ENCODE measurements at places on chromosomes 1 and 21.

- no peak for DNase-seq
Observed at GRCh38 chr1:10338611-10339010, 60.3 kb upstream of the PGD start.

DNA sequence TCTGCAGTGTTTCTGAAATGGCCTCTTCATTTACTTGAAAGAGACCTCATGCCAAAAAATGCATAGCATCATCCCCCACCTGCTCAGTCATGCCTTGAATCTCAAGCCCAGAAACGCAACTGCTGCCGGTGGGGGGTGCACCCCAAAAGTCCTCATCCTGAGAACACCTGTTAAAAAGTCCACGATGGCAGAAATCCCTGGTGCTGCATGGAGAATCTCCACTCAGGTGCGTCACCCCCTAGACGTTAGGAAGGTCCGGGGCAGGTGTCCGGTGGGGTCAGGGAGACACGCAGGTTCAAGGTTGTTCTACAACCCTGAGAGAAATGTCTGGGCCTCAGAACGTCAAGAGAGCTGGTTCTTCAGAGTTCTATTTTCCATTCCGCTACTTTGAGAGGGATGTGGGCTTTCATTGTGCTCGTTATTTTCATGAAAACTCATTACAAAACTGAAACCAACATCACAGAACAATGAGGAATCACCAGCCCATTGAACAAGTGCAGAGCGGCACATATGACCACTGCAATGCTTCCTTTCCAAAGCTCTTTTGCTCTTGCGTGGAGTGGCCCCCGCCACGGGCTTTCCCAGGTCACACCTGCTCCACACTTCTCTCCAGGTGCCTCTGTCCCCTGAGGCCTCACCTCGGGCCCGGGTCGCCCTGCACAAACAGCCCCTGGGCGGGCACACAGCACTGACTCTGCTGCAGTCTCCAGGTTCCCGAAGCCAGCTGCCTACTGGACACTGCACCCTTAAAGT is 201.9 kb downstream of the TOMM20 start:
- no peak for DNase-seq

DNA sequence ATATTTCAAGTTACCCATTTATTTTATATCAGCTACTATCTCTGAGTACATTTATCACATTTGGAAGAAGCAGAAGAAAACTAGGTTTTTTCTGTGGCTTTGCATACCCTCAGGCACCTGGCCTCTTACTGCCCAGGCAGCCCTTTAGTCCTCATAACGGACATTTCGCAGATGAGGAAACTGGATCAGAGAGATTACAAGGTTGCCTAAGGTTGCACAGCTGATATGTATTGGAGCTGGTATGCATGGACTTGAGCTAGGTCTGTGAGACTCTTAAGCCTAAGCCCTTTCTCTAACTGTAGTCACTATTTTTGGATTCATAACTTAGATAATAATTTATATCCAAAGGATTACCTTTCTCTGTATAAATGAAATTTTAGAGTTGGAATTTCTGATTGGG is 4.0 kb downstream of the CNIH3 start:
- DNase-seq: no peak

GRCh38 chr1:1461721-1462317 is 9.7 kb upstream of the ATAD3B start:
- DNase-seq: no peak

- no peak for DNase-seq
Observed at GRCh38 chr1:13642306-13643004, 57.5 kb upstream of the PRDM2 start.

GRCh38 chr1:209157546-209158249 is 425.8 kb upstream of the CAMK1G start:
- DNase-seq: no peak

DNA sequence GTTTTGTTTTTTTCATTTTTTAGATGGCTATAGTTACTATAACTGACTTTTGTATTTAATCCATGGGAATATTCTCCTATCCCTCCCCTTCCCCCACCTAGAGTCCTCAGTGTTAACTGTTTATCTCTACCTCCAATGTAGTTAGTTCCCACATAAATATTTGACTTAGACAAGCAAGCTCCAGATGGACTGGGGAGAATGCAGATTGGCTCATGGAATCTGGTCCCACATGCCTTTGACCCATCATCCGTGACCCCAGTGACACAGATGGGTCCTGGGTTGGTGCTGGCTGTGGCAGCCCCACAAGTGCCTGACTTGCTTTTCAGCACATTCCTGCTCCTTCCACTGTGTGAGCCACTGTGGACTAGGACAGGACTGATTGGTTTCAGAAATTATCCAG is 41.8 kb downstream of the ATP2B4 start:
- DNase-seq: no peak

- DNase-seq: no peak
Observed at GRCh38 chr1:32151319-32151787, 28.1 kb upstream of the TXLNA start.

DNA sequence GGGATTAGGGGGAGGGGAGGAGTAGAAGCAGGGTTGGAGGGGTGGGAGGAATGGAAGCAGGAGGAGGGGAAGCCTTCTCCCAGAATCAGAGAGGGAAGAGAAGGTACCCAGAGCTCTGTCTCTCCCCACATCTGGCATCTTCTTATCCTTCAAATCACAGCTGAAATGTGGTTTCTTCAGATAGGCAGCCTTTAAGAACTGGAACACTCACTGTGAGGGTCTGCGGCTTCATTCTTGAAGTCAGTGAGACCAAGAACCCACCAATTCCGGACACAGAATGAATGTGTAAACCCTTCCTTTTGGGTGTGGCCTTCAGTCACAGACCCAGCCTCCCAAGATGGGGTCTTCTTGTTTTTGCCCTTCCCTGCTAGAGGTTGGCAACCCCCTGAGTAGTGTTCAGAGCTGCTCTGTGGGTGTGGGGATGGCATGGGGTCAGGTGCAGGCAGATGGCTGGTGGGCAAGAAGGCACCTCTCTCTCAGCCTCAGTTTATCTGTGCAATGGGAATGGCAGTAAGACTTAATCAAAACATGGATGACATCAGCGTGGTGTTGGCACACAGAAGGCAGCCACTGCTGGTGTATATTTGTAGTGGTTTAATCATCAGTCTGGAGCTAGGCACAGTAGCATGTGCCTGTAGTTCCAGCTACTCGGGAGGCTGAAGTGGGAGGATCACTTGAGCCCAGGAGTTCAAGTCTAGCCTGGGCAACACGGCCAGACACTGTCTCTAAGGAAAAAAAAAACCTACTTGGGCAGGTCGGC is 7.2 kb downstream of the FAAH start:
- DNase-seq: no peak

GRCh38 chr1:207002724-207003146 is 29.8 kb downstream of the C1orf116 start:
- DNase-seq: no peak

GRCh38 chr1:147292631-147293251 is 50.3 kb downstream of the CHD1L start:
- DNase-seq: no peak

DNA sequence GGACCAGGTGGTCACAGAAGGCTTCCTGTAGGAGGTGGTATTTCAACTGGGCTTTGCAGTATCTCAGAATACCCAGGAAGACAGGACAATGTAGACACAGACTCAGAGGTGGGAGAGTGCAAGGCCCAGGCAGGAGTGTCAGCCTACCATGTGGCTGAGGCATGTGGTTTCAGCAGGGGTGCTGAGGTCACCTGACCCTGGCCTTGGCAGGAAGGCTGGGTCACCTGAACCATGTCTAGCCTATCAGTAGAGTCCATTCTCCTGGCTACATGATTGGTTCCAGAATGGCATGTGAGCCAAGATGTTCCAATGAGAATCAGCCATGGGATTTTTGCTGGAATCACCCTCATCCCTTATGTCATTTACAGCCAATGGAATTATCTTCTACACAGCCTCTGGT is 169.4 kb downstream of the ACTL8 start:
- DNase-seq: no peak

DNA sequence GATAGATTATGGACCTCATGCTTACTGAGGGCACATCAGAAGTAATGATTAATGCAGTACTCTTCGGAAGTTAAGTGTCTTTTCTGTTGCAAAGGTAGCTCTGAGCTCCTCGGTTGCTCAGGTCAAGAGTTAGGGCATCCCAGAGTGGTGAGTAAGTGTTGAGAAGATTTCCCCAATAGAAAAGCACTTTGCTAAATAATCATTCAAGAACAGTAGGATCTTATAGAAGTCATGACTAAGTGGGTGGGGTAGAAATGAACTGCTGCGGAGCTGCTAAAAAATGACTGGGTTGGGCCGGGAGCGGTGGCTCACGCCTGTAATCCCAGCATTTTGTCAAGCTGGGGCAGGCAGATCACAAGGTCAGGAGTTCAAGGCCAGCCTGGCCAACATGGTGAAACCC is 648.6 kb upstream of the CAMK1G start:
- DNase-seq: no peak

DNA sequence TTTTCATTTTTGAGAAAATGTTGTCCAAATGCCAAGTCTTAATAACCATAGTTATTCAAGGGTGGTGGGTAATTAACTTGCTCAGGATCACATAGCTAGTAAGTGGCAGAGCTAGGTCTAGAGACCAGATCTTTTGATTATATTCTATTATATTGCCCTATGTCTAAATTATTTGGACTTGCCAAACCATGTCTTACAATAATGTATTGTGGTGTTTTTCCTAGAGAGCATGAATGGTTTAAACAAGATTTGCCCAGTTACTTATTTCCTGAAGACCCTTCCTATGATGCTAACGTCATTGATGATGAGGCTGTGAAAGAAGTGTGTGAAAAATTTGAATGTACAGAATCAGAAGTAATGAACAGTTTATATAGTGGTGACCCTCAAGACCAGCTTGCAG is 58.6 kb downstream of the PRKAA2 start:
- DNase-seq: no peak

- no peak for DNase-seq
Observed at GRCh38 chr21:28538987-28539622, 453.6 kb downstream of the LTN1 start.

DNA sequence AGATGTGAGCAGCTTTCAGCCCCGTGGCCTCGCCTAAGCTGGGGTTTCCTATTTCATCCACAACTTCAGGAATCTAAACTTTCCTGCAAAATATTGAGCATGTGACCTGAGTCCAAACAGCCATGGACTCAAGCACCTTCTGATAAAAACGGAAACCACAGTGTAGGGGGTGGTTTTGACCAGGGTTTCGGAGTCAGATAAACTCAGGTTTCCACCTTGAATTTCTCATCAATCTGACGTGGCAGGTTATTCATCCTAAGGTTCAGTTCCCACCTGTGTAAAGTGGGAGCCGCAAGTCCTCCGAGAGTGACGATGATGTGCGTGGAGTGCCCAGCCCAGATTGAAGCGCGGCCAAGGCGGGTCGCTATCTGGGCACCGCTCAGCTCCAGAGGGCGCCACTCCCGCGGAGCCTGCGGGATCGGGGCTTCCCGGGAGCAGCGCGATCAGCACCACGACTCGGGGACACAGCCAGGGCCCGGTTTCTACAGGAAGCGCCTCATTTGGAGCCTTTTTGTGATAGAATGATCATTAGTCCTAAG is 871 bp upstream of the ETS2 start:
- peak; percentile 38 for DNase-seq

GRCh38 chr1:219564109-219564508 is 48.8 kb downstream of the ZC3H11B start:
- DNase-seq: no peak

GRCh38 chr21:39046236-39046916 is 136.9 kb downstream of the PSMG1 start:
- DNase-seq: no peak

DNA sequence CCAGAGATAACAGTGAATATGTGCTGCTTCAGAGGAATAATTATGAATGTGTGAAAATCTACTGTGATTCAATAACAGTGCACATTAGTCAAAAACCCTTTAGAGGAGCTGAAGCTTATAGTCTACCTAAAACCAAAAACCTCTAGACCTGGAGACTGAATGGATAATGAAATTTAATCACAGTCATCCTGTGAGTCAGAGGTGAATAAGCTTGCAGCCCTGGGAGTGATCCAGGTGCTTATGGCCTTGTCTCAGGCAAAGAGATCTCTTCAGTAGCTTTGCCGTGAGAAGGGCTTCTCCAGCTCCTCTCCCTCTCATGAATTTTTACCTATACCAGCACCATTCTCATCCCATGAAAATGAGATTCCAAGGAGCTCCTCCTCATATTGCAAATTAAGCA is 81.3 kb upstream of the RGS4 start:
- DNase-seq: no peak

GRCh38 chr1:84574936-84575335 is 696 bp upstream of the CTBS start:
- DNase-seq: no peak

- DNase-seq: no peak
Observed at GRCh38 chr1:107802654-107803053, 162.3 kb downstream of the VAV3 start.

GRCh38 chr1:108722292-108722691 is 9.6 kb downstream of the FNDC7 start:
- DNase-seq: no peak

DNA sequence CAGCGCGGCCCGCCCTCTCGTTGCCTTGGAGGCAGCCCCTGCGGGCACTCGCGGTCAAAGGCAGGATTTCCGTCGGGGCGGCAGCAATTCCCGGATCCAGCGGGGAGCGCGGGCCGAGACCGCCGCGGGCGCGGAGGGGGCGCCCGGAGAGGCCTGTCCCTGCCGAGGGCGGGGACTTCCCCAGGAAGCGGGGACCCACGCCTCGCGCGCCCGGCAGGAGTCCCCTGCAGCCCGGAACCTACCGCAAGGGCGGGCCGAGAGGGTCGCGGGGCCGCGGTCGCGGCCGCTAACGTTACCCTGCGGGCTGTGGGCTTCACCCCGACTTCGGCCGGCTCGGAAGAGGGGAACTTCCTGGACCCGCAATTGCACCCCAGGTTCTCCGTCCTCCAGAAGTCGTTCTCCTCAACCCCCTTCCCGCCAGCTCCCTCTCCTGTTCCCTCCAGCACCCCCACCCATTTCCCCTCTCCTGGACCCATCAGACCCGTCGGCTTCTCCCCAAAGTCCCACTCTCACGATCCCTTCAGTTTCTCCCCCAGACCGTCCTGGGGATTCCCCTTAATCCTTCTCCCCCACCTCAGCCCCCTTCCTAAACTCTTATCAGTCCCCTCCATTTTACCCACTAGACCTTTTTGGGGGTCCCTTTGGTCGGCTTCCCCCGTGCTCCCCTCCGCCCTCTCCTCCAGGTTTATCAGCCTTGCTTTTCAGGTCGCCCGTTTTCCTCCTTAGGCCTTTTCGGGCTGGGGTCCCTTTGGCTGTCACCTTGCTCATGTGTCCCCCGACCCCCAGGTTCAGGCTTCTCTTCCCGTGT is 604 bp downstream of the FGR start:
- no peak for DNase-seq

DNA sequence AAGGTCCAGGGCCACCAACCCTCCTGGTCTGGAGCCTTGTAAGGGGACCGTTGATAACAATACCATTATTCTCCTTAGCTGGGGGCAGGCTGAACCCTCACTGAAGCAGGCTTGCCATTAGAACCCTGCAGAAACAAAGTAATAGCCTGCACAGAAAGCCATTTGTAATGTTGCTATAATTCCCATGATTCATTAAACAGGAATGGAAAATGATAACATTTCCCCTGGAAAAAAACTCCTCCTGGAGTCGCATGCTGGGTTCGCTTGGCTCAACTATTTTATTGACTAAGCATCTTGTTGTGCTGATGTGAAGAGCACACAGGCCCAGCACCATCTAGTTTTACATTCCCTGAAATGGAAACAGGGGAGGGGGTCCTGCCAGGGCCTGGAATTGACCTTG is 155.6 kb upstream of the CSF3R start:
- DNase-seq: no peak

Measured in substantia nigra (tissue), 51 donors.